ENCODE measurements at places on chromosomes 1 and 21. TPM values are rescaled to one million over a fixed set of nuclear protein-coding genes. Genes with fewer than 3 reads are reported as not detected.

DNA sequence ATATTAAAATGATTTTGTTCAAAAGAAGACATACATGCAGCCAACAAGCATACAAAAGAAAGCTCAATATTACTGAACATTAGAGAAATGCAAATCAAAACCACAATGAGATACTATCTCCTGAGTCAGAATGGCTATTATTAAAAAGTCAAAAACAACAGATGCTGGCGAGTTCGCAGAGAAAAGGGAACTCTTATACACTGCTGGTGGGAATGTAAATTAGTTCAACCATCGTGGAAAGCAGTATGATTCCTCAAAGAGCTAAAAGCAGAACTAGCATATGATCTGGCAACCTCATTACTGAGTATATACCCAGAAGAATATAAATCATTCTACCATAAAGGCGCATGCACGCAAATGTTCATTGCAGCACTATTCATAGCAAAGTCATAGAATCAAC, 126.0 kb upstream of the HMCN1 start:
- no peak for DNase-seq

AMIGO1 gene
- total RNA-seq = 6.3 TPM

DNA sequence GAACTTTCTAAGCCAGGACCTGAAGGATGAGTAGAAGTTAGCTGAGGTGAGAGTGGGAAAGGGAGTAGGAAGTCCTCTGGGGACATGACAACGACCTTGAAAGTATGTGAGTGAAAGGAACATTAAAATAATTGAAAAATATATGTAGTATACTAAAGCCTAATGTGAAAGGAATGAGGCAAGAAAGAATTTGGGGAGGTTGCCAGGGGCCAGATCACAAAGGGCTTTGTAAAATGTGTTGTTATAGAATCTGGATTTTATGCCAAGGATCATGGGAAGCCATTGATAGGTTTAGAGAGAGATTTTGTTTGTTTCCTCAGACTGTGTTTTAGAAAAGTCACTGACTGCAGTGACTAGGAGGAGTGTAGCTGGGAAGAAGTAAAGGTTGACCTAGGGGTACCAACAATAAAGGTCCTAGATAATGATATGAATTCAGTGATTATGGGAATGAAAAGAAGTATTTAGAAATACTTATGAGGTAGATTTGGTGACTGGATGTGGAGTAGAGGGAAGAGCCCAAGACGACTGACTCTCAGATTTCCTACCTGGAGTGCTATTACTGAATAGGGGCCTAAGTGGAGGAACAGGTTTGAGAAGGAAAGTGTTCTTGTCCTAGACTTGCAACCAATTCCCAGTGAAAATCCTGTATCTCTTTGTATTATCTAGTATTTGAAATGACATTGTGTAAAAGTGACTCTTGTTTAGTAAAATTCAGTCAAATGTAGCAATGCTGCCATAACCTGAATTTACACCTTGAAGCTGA, 179.8 kb downstream of the PHTF1 start:
- peak; percentile 50 for DNase-seq

PLA2G2C gene
- 0.09 TPM for total RNA-seq

DNA sequence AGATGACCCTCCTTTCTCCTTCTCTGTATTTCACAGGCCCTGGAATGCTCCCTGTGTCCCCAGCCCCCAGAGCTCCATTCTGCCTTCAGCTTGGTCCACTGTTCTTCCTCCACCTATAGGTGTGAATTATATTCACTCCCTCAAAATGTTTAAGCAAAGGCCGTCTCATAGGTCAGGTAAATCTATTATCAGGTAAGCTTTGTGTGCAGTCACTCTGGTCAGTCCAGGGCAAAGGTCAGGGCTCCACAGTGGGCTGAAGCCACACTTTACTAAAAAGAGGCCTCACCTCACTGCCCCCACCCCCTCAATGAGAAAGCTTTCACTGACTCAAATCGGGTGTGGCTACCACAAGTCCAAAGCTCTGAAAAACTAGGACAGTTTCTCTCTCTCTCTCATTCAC, 65.9 kb downstream of the DNTTIP2 start:
- DNase-seq = no peak
